ENCODE measurements at places on chromosomes 5 and 9. TPM values are rescaled to one million over a fixed set of nuclear protein-coding genes. Genes with fewer than 3 reads are reported as not detected.
A peak's percentile ranks its signal among the peaks of the same experiment; 100 is the strongest.

- no peak overlapping the region for H3K4me3 ChIP-seq
- H3K27ac ChIP-seq, result no peak overlapping the region
- H3K36me3 ChIP-seq, result no peaks in the 10 kb centered on the region
- DNase-seq, result no peak
- no peaks in the 10 kb centered on the region for H3K27me3 ChIP-seq
Observed at GRCh38 chr9:130311408-130312140, 46.0 kb downstream of the HMCN2 start.

DNA sequence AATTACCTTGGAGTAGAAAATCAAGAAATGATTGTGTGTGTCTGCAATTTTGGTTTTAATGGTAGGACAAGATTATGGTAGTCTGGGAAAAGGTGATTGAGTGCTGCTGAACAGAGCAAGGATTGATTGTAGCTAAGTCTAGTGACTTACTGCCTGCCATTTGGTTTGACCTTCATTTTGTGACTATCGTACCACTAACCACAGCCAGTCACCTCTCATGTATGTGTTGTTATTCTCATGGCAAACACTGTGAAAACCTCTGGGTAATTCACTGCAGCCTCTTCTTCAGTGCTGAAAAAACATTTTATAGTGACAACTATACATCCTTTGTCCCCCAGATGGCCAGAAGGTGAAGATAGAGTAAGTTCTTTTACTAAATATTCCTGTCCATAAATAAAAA is 37.5 kb downstream of the CTNNA1 start:
- no peaks in the 10 kb centered on the region for H3K27me3 ChIP-seq
- H3K4me3 ChIP-seq, result no peak overlapping the region
- no peak for DNase-seq
- peaks cover 9% of the 10 kb centered on the region for H3K4me1 ChIP-seq
- no peak overlapping the region for H3K27ac ChIP-seq

DNA sequence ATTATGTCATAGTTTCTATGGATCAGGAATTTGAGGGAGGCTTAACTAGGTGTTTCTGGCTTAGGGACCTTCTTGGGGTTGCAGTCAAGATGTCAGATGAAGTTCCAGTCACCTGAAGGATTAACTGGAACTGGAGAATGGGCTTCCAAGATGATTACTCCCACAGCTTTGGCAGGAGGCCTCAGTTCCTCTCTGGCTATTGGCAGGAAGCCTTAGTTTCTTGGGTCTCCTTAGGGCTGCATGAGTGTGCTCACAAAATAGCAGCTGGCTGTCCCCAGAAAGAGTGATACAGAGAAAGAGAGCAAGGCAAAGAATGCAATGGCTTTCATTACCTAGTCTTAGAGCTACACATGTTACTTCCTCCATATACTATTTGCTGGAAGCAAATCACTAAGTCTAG is 138.1 kb upstream of the TLE4 start:
- no peak for DNase-seq
- no peaks in the 10 kb centered on the region for H3K4me1 ChIP-seq
- H3K27me3 ChIP-seq, result peaks cover 8% of the 10 kb centered on the region
- no peak overlapping the region for H3K4me3 ChIP-seq
- no peak overlapping the region for H3K27ac ChIP-seq

DNA sequence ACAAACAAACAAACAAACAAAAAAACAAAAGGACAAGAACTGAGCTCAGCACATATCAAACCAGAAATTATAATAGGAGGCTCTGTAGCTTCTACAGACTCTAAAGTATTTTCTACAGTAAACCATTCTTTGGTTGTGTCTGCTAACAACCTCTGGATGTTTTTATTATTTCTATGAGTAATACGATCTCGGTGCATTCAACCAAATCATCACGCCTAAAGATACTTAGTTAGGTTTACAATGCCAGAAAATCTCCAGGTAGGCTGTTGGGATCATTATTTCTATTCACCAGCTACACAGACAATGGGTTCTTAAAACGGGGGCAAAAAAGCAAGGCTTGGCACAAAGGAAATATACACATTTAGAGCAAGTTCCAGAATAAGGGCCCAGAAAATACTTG is 41.6 kb upstream of the ALDOB start:
- no peak overlapping the region for H3K4me3 ChIP-seq
- no peak overlapping the region for H3K27ac ChIP-seq
- H3K4me1 ChIP-seq, result peaks cover 19% of the 10 kb centered on the region
- DNase-seq, result no peak

- H3K27ac ChIP-seq, result no peak overlapping the region
- DNase-seq, result no peak
Observed at GRCh38 chr5:32264957-32265572, 47.7 kb downstream of the MTMR12 start.

DNA sequence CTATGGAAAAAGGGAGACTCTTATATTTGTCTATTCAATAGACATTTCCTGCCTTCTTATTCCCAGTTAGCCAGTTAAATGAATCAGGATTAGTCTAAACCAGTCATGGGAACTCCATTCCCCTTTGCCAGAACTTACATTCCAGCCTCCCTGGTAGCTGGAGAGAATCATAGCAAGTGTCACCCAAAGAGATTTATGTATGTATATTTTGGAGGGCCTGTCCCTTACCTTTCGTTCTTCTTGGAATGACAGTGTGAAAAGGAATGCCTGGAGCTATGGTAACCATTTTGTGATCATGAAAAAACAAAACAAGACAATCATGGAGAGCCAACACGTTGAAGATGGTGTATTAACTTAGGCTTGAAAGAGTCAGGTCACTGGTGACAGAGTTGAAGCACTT is 627.7 kb downstream of the CCDC171 start:
- no peaks in the 10 kb centered on the region for H3K36me3 ChIP-seq
- H3K4me1 ChIP-seq, result no peaks in the 10 kb centered on the region
- H3K4me3 ChIP-seq, result no peak overlapping the region

GRCh38 chr5:81530919-81531318 is 137.0 kb upstream of the ACOT12 start:
- DNase-seq, result no peak
- no peaks in the 10 kb centered on the region for H3K27me3 ChIP-seq
- no peaks in the 10 kb centered on the region for H3K36me3 ChIP-seq
- no peak overlapping the region for H3K27ac ChIP-seq
- H3K4me3 ChIP-seq, result no peak overlapping the region

- H3K27ac ChIP-seq, result no peak overlapping the region
- H3K36me3 ChIP-seq, result no peaks in the 10 kb centered on the region
- no peaks in the 10 kb centered on the region for H3K4me1 ChIP-seq
- no peaks in the 10 kb centered on the region for H3K27me3 ChIP-seq
Observed at GRCh38 chr9:20529837-20530236, 92.5 kb downstream of the MLLT3 start.

Gene OR1J2
- total RNA-seq, result not detected

DNA sequence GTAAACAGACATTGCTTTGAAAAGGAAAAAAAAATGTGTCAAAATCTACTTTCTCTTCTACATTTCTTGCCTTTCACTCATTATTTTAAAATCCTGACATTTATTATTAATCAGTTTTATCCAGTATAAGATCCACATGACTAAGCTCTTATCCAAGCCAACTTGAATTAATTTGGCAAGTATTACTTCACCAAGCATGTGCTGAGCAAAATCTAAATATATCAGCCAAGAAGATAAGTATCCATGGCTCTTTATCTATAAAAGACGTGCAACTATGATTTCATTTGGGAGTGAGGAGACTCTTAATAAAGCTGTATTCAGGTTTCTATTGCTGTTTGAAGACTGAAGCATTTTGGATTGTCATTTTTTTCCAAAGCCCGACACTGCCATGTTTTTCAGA is 221.3 kb downstream of the TRIM36 start:
- H3K27me3 ChIP-seq, result no peaks in the 10 kb centered on the region
- no peak overlapping the region for H3K27ac ChIP-seq
- no peaks in the 10 kb centered on the region for H3K4me1 ChIP-seq

DNA sequence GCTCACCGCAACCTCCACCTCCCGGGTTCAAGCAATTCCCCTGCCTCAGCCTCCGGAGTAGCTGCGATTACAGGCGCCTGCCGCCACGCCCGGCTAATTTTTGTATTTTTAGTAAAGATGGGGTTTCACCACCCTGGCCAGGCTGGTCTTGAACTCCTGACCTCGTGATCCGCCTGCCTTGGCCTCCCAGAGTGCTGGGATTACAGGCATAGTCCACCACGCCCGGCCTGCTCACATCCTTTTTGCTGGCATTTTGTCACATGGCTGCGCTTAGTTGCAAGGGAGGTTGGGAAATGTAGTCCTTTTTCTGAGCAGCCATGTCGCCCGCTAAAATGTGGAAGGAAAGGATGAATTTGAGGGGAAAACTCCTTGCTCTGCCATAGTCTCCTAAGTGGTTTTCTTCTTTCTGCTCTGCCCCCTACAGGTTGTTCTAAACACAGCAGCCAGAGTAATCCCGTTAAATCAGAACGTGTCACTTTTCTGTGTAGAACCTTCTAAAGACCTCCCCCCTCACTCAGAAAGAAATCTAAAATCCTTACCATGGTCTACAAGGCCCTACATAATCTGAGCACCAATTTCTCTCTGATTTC is 57.8 kb upstream of the HSPA9 start:
- H3K4me3 ChIP-seq, result no peak overlapping the region
- H3K36me3 ChIP-seq, result no peaks in the 10 kb centered on the region
- peak; percentile 98 for DNase-seq
- H3K27ac ChIP-seq, result no peak overlapping the region
- H3K27me3 ChIP-seq, result no peaks in the 10 kb centered on the region

DNA sequence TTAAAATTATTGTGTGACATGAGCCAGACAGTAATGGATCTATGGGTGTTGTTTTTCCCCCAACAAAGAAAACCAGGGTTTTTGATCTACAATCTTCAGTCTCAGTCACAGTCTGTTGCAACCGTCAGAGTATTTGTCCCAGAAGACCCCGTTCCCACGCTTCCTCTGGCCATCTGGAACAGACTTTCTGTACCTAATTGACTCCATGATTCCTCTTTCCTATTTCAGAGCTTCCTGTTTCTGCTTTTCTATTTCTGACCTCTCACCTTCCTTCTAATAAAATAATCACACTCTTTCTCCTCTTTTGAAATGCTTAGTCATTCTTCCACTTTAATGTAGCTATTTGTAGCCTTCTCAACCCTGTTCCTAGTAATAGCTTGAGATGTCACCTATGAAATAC is 1044.8 kb downstream of the DTWD2 start:
- H3K36me3 ChIP-seq, result no peaks in the 10 kb centered on the region
- no peak overlapping the region for H3K27ac ChIP-seq
- no peaks in the 10 kb centered on the region for H3K27me3 ChIP-seq
- H3K4me1 ChIP-seq, result no peaks in the 10 kb centered on the region

DNA sequence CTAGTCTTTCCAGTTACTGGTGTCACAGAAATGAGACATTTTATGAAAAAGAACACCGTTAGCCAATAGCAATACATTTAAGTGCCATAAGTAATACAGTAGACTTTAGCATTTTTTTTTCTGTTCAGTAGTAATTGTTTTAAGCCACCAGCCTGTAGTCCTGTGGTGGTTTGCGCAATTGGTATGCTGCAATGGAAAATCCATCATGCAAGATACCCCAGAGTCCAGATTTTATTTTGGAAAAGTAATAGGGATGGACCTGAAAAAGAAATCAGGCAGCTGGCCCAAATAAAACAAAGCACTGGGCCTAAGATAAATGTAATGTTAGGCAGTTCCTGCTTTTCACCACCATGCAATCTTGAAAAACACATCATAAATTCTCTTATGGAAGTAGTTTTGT is 94.6 kb upstream of the RASGRF2 start:
- peaks cover 10% of the 10 kb centered on the region for H3K4me1 ChIP-seq
- H3K4me3 ChIP-seq, result no peak overlapping the region
- no peaks in the 10 kb centered on the region for H3K36me3 ChIP-seq
- H3K27ac ChIP-seq, result no peak overlapping the region

GRCh38 chr5:136236479-136237083 is 43.6 kb upstream of the SMIM32 start:
- no peak overlapping the region for H3K4me3 ChIP-seq
- H3K27me3 ChIP-seq, result no peaks in the 10 kb centered on the region

Gene SPATA31A3
- total RNA-seq, result not detected

DNA sequence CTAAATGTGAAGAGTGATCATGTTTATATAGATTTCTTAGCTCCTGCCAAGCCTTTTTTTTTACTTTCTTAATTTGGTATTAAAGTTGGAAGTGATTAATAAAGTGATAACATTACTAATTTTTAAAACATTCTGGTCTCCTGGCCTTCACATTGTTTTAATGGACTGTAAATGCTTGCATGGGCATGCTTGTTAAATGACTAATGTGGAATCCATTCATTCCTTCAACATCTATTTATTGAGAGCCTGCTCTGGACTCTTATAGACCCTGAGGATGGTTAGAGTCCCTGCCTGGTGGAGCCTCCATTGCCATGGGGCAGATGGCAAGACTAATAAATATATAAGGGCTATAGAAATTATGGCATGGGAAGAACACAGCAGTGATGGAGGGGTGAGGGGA is 103.5 kb downstream of the NTRK2 start:
- no peaks in the 10 kb centered on the region for H3K27me3 ChIP-seq
- H3K4me3 ChIP-seq, result no peak overlapping the region
- no peaks in the 10 kb centered on the region for H3K36me3 ChIP-seq
- no peak for DNase-seq
- H3K27ac ChIP-seq, result no peak overlapping the region
- no peaks in the 10 kb centered on the region for H3K4me1 ChIP-seq

Gene EPB41L4A
- 6.0 TPM for total RNA-seq

DNA sequence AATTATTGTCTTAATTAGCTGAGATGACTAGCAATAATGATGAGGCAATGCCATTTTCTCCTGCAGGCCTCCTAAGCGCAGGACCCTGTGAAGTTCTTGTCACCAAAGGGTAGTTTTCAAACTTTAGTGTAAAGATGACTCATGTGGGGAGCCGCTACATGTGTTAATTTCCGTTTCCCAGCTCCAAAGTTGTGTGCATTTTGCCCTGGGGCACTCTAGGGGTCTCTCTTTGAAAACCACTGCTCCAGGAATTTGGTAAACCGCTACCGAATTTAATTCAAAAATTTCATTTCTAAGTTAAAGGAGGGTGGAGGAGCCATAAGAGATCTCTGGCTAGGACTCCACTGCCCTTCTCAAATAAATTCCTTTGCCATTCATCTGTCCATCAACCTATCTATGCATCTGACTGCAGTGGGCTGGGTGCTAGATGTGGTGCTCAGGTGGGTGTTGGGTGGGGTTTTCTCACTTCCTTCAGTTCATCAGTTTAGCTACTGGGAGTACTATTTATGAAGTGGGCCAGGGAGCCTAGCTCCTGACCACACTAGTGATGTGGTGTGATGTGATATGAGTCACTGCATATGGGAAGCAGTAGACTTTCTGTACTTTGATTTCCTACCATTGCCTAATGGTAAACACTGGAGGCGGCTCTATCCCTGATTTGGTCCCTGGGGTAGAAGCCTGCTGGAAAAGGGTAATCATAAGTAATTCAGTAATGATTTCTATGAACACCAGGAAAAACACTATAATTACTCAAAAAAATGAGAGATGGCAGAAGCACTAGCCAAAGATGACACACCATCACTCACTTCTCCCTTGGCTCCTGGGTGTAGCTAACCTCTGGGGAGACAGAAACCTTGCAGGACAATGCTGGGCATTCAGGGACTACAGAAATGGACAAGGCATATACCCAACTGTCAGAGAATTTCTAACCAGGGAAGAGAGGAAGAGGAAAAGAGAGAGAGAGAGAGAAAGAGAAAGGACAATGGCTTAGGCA is 4.0 kb upstream of the ZSWIM6 start:
- no peak overlapping the region for H3K27ac ChIP-seq
- H3K4me3 ChIP-seq, result no peak overlapping the region
- H3K36me3 ChIP-seq, result no peaks in the 10 kb centered on the region
- peak; percentile 40 for DNase-seq
- peaks cover 67% of the 10 kb centered on the region for H3K27me3 ChIP-seq

- H3K27ac ChIP-seq, result no peak overlapping the region
- no peaks in the 10 kb centered on the region for H3K36me3 ChIP-seq
- H3K4me1 ChIP-seq, result no peaks in the 10 kb centered on the region
- DNase-seq, result no peak
- H3K27me3 ChIP-seq, result no peaks in the 10 kb centered on the region
- H3K4me3 ChIP-seq, result no peak overlapping the region
Observed at GRCh38 chr9:75823151-75823550, 67.3 kb upstream of the PCSK5 start.

Gene LARP1
- total RNA-seq, result 302 TPM

Gene SHISAL2B
- 3.9 TPM for total RNA-seq
